ENCODE measurements at places on chromosomes 1 and 21.

GRCh38 chr1:206776229-206776628 is 3.9 kb upstream of the IL10 start:
- no peak for DNase-seq

DNA sequence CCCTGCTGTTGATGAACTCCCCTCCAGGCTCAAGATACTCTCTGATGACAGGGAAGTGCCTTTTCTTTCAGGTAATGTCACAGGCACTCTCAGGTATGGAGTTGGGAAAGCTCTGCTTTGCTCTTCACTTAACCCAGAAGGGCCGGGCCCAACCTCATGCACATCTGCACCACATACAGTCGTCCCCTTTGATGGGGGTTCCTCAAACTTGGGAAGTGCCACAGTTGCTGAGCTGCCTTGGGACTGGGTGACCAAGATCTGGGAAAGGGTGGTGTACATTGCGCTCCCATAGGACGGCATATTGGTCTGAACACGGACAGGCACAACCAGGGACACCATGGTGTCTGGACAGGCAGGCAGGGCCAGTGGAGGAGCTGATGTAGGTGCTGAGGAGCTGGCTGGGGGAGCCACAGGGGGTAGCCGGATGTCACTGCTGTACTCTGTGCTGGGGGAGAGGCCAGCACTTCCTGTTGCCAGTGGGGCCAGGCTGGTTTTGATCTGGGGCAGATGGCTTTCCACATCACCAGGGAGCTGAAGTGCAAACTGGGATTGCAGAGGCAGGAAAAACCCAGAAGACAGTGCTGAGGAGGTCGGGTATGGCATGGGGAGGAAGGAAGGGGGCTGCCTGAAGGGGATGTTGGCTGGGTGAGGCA is 96.2 kb upstream of the EDN2 start:
- no peak for DNase-seq

DNA sequence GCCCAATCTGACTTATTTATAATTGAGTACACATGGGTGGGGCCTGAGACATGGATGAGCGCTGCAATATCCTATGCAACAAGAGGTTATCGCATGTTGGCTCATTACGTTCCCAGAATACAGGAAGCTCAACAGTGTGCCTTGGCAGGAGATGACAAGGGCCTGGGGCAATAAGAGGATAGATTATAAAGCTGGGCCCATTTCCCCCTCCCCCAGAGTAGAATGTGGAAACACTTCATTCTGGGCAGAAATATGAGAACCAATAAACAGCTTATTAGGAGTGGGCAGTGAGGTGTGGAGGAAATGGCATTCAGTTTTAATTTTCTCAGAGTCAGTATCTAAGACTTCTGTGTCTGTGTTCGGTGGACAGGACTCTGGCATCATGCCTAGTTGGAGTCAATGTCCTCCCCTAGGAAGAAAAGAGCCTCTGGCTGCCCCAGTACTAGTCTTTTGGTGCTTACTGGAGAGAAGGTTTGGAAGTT is 92.8 kb downstream of the PIK3R3 start:
- DNase-seq = no peak

DNA sequence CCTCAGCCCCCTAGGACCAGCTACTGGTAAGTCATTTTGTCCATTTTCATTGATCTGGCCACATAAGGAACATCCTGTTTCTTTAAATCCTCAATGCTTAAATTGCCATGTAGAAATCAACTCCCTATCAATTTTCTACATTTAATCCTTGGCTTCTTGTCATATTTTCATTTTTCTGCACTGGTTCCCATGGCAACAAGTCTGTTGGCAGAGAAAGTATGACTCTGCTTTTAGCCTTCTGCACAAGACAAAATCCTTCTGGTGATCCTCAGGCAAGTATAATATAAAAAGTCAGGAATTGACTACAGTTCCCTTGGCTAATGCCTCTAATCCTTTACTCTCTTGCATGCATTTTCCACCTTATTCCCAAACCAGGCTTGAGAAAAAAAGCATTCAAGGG is 65.0 kb downstream of the LRRC40 start:
- DNase-seq = peak; percentile 16

- no peak for DNase-seq
These were observed 532.5 kb upstream of the ADGRL4 start for GRCh38 chr1:79539001-79539400.

GRCh38 chr1:51303751-51304251 is 26.6 kb downstream of the TTC39A start:
- no peak for DNase-seq

GRCh38 chr21:44576025-44576420 is 2.5 kb downstream of the KRTAP10-4 start:
- DNase-seq = no peak

- no peak for DNase-seq
These were observed 32.6 kb downstream of the RNF11 start for GRCh38 chr1:51268634-51269033.

DNA sequence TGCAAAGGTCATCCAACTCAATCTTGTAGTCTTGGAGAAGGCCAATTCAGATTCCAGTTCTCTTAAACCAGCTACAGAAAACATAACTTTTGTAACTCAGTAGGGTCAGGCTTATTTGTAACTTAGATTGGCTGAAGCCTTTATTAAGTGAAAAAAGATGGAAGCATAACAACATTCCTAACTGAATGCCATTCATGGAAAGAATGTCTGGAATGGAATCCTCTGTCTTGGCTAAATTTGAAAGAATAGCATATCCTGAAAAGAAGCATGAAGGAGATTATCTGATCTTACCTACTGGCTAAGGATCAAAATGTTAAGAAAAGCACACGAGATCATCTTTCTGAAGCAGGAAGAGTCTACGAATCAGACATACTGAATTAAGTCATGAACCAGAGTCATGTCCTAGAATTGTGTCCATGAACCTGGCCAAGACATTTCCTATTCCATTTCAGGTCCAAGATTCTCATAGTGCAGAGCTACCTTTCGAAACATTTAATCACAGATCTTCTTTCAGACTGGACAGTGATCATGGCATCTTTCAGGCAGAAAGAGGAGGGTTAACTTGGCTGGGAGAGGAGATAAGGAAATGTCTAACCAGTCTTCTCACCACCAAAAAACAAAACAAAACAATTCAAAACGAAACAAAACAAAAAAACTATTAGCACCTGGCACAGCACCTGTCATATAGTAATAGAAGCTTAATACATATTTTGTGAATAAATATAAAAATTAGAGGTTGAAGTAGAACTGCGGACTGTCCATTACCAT is 75.6 kb downstream of the XCL2 start:
- DNase-seq = no peak

- DNase-seq = no peak
These were observed 60.7 kb upstream of the GOLT1A start for GRCh38 chr1:204274446-204274845.

DNA sequence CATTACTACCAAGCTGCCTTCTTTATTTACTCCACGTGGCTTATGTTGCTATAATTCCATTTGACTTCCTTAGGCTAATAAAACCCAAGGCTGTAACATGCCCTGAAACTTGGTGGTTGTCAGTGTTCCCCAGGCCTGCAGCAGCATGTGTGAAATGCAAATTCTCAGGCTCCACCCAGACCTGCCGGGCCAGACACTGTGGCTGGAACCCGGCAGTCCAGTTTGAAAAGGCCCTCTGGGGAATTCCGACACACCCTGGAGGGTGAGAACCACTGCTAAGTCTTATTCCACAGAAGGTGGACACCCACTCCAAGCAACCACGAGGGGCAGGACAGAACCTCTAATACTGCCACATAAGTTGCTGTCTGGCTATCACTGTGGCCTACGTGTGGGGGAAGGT is 41.4 kb downstream of the URB1 start:
- DNase-seq = no peak

- peak; percentile 81 for DNase-seq
These were observed 826 bp downstream of the LAPTM5 start for GRCh38 chr1:30756545-30757351.

DNA sequence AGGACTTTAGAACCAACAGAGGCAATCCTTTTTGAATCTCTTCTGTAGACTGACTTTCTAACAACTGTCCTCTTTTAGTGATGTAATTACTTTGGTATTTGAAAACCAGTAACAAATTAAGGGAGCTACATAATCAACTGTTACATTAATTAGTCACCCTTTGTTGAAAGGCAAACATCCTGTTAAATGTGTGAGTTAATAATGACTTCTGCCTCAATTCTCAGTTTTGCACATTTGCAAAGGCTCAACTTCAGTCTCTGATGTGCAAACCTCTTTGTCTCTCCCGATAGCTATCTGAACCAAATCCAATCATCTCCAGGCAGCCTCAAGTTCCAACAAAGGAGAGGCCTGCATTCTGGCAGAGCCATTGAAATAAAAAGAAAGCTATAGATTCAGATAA is 135.4 kb upstream of the C8B start:
- no peak for DNase-seq

GRCh38 chr1:194342484-194343262 is 1156.3 kb upstream of the B3GALT2 start:
- no peak for DNase-seq

- peak; percentile 21 for DNase-seq
These were observed 104.0 kb downstream of the ROR1 start for GRCh38 chr1:63877816-63878215.

GRCh38 chr1:37453647-37454046 is 20.7 kb upstream of the ZC3H12A start:
- DNase-seq = no peak

DNA sequence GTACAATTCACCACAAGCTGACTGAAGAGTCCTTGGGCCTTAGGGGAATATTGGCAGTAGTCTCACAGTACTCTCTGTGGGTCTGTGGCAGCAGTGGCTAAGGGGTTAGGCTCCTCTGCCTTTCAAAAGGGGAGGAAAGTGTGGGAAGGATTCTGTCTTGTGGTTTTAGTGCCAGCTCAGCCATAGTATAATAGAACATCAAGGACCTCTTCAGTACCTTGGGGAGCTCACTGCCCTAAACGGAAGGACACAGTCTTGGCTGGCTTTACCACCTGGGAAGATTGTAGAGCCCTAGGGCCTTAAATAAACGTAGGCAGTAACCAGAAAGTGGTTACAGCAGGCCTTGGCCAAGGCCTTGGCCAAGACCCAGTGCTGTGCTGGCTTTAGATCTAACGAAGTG is 265.7 kb downstream of the COL11A1 start:
- DNase-seq = no peak

DNA sequence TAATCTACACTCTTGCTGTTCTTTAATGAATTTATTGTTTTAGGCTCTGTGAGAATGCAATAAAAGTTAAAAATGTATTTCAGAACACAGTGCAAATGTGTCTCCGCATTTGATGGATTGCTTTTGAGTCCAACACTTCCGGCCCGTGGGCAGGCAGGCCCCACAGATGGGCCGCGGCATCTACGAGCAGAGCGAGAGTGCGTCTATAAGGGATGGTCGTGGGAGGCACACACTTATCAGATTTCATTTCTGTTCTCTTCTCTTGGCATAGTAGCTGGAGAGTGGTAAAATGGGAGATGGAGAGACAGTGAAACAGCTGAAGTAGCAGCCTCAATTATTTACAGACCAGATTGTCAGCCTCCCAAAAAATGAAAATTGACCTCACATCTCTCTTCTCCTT is 134.2 kb downstream of the NAV1 start:
- no peak for DNase-seq

- DNase-seq = no peak
These were observed 1334.8 kb downstream of the MRPL39 start for GRCh38 chr21:24272521-24272938.

DNA sequence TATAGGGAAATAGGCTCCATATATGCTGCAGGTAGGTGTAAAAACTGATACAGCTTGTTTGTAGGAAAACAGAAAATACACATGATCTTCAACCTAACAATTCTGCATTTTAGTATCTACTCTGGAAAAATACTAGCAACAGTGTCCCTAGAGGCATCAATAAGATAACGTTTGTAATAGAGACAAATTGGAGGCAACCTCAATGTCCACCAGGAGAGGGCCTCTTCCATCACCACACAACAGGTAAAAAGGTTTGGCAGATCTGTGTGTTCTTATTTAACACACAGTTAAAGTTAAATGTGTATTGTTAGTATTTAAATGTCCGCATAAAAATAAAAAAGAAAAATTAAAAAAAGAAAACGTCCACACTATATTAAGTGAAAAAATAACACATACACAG is 5.4 kb downstream of the EIF2D start:
- DNase-seq = peak; percentile 34

DNA sequence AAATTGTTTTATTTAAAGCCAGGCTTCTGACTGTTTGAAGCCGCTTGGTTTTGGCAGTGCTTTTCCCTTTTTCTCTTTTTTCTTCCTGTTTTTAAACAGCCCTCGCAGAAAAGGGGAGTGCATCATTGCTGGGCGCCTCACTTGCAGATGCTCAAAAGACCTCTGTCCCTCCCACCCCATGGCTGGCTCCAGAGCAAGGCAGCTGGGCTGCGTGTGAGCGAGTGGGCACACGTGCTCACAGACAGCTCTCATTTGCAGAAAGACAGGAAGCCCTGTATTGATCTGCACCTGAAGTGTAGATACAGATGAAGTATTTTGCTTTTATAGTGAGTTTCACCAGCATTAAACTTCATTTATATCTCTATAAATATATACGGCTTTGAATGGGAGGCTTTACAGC is 8.8 kb downstream of the TNR start:
- DNase-seq = no peak

DNA sequence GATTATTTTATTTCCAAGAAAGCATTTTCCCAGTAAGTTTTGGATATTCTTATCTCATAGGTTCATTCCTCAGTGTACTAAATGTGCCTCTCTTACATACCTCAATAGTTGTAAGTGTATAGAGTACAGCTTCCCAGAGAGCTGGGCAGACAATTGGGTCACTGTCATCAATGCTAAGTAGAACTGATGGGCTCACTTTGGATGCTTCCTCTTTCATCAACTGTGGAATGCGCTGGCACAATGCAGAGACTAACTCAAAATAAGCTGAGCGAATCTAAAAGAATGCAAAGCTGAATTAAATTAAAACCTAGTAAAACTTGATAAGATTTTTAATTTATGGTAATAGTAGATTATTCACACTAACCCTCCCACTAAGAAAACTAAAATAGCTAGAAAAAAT is 21.5 kb downstream of the LTN1 start:
- no peak for DNase-seq

DNA sequence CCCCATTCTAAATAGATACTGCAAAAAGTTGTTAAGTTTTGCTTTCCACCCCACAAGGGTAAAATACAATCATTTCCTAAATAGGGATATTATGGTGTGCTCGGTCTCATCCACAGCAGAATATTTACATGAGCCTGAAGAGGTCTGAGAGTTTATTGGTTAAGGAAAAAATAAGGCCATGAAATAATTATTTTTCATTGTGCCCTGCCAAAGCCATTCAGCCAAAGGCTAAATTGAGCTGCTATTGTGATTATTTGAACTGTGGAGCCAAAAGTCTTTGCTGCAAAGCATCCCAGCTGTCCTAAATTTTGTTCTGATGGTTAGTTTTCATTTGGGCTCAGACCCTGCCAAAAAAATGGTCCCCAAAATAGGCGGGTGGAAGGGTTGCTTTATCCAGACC is 298.7 kb upstream of the ESRRG start:
- no peak for DNase-seq
